ENCODE measurements at places on chromosomes 12 and 14.

DNA sequence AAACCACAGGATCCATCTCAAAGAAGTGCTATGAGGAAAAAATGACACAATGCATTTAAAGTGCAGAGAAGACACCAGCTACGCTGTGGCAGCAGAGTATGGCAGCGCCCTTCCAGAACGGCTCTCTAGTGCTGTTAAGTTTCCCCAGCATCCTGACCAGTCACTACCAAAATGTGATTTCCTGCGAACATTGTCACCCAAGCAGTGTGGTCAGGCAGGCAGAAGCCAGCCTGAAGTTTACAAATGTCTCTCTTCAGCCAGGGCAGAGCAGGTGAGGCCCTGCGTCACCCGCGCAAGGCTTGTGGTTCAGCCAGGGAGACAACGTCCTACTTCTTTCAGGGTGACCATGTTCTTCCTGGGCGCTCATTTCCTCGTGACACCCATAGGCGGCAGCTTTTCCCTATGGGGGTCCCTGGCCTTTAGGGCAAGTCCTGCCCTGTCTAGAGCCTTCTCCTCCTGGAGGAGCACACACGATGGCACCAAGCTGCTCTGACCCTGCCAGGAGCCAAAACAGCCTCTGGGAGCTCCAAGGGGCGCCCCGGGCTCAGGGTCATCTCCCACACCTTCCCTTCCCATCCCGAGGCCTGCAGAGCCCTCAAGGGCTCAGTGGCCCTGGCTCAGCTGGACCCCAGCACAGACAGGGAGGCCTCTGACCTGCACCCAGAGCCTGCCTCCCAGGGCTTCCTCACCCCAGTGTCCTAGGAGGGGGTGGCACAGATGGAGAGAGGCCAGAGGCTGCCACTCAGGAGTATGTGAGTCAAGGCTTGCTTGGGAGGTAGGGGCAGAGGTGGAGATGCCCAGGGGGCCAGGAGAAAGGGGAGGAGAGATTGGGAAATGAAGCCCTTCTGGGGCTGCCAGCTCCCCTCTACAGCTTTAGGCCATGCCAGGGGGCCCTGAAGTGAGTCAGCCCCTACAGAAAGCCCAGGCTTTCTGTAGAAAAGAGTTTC lies 41.9 kb downstream of the PSMA6 start:
- DNase-seq = no peak

- peak; percentile 65 for DNase-seq
Observed at GRCh38 chr14:50039734-50040400, 76.5 kb downstream of the VCPKMT start.

DNA sequence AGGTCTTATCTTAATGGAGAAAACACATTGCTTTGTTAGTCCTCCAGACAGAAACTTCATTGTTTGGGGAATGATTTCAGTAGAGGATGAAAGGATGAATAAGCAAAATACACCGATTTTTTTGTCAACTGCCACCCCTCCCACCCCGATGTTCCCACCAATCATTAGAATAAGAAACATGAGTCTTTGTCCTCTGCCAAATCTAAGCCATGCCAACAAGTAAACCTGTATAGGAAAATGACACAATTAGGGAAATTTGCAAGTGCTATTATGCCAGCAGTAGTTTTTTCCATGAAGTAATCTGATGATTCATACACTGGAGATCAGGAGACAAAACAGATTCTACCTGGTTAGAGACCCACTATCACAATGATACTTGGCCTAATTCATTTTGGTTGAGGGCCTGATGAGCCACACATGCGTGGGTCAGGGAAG lies 35.9 kb downstream of the FLRT2 start:
- peak; percentile 44 for DNase-seq

DNA sequence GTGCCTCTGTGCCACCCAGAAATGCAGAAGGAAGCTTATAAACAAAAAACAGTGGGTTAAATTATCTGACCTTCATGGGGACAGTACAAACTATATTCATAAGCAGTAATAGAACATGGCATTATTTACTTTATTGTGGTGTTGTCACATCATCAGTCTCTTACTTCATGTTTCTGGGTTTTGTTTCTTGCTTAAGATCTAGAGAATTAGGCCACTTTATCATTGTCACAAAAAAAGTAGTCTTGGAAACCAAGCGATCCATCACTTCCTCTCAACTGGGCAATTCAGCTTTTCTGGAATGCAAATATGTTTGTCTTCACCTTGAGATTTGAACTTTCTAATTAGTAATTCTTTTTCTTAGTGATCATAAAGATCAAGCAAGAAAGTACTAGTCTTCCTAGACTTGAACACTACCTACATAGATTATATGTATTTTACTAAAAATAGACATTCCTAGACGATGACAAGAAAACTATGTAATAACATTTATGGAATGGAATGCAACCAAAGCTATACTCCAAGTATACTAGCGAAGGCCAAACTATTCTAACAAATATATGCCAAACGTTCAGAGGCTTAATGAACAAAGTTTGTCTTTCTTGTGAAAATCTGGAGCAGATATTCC lies 363.4 kb downstream of the DAD1 start:
- DNase-seq = no peak

DNA sequence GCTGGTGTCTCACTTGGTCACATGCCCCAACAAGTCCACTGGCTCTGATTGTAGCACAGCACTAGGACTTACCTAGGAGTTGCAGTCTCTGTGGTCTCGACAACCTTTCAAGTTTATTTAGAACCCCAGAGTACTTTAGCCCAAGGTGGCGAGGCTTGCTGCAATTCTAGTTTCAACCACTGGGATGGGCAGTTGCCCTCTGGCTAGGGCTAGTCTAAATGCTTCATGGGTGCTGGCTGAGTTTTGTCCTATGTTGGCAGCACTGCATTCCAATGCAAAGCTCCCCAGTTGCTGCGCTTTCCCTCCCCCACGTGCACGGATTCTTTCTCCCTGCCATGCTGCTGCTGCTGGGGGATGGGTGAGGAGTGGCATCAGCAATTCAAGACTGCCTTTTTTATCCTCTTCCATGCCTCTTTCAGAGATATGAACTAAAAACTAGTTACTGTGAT lies 207.9 kb downstream of the SYNE2 start:
- peak; percentile 62 for DNase-seq

GRCh38 chr12:11584221-11584855 lies 65.1 kb upstream of the ETV6 start:
- no peak for DNase-seq

GRCh38 chr12:28872654-28873268 lies 276.3 kb upstream of the FAR2 start:
- DNase-seq = peak; percentile 67

GRCh38 chr12:58747533-58747932 lies 172.8 kb downstream of the LRIG3 start:
- DNase-seq = no peak

- no peak for DNase-seq
Observed at GRCh38 chr12:68037616-68038255, 48.5 kb downstream of the IFNG-AS1 start.

DNA sequence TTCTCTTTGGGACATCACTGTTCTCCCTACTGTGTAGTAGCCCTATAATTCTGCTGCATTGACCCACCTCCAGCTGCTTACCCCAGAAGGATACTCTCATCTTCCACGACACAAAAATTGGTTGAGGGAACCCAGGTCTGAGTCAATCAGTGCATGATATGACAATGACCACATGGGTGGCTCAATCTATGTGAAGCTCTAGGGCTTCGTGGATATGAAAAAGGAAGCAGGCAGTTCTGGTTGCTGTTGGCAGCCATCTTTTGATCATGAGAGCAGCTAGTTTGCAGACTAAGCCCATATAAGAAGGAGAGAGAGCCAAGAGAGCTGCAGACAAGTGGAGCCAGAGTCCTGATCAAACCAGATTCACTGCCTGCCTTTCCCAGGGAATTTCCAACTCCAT lies 57.9 kb downstream of the AVPR1A start:
- DNase-seq = no peak

GRCh38 chr14:65528069-65528468 lies 115.5 kb downstream of the FUT8 start:
- no peak for DNase-seq

- DNase-seq = no peak
Observed at GRCh38 chr14:50008974-50009373, 107.4 kb downstream of the VCPKMT start.

GRCh38 chr14:34722723-34723545 lies 8.5 kb upstream of the CFL2 start:
- DNase-seq = peak; percentile 70

GRCh38 chr12:96883571-96883970 lies 23.5 kb upstream of the NEDD1 start:
- DNase-seq = no peak

DNA sequence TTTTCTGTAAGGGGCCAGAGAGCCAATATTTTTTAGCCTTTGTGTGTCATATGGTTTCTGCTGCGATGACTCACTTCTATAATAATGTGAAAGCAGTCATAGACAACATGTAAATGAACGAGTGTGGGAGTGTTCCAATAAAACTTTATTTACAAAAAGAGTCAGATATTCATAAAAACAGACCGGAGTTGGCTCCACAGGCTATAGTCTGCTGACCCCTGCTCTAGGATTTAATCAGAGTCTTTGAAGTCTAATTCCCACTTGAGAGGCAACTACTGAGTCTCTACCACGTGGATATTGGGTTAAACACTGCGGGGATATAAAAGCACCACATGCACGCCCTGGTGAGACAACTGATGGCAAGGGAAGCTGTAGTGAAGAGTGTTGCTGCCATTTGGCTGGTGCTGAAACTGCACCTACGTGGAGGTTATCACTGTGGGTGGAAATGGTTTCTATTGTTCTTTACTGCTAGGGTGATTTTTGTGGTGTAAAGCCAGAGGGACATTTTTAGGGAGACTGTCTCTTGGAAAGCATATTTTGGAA lies 3.6 kb upstream of the NINJ2 start:
- DNase-seq = no peak

GRCh38 chr14:104436047-104436591 lies 143.4 kb upstream of the C14orf180 start:
- peak; percentile 27 for DNase-seq

DNA sequence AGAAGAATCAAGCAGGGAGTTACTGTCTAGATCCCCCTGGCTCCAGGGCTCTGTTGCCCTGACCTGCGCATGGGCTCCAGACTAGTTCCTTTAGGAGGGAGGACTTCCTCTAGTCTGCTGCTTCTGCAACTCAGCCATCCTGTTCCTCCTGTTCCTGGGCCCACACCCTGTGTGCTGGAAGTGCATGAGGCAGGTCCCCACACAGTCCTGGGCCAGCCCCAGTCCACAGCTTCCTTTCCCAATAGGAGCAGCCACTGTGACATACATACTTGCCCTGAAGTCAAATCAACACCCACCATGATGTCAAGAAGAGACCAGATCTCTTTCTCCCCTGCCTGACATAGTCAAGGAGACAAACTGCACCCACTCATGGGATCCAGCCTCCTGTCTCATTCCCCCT lies 1.3 kb downstream of the SDR9C7 start:
- no peak for DNase-seq

- DNase-seq = no peak
Observed at GRCh38 chr12:93214523-93215289, 163.0 kb upstream of the NUDT4 start.

GRCh38 chr14:104633276-104634137 lies 28.9 kb upstream of the TMEM179 start:
- DNase-seq = no peak

DNA sequence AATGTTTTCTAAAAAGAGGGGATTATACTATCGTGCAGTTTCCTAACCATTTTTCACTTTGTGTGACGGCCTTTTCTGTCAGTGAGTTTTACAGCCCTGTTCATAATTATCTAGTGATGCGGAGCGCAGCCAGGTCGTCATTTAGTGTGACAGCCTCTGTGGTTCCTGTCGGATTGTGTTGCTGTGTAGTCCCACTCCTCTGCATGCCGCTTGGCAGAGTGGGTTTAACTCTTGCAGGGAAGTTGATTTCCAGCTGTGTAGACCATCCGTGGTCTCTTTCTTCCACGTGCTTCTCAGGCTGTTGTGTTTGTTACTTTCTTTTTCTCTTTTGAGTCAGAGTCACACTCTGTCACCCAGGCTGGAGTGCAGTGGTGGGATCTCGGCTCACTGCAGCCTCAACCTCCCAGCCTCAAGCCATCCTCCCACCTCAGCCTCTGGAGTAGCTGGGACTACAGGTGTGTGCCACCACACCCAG lies 8.6 kb downstream of the RAN start:
- no peak for DNase-seq

DNA sequence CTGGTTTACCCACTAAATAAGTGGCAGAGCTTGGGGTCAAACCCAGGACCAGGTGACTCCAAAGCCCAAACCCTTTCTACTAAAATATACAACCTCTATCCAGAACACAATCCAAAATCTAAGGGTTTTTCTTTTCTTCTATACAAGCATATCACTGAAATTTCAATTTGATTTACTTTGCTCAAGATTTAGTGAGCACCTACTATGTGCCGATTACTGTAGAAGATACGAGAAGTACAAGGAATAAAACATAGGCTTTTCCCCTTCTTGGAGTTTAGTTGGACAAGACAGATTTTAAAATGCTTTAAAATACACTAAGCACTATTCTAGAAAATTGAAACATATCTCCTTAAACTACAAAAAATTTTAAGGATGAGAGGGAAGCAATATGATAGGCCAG lies 2.8 kb downstream of the L3HYPDH start:
- DNase-seq = no peak

GRCh38 chr12:3077572-3078081 lies 448 bp downstream of the TSPAN9 start:
- DNase-seq = peak; percentile 44

GRCh38 chr12:48800971-48801370 lies 12.1 kb upstream of the ADCY6 start:
- no peak for DNase-seq

GRCh38 chr14:102785595-102785963 lies 8.3 kb downstream of the TRAF3 start:
- no peak for DNase-seq

DNA sequence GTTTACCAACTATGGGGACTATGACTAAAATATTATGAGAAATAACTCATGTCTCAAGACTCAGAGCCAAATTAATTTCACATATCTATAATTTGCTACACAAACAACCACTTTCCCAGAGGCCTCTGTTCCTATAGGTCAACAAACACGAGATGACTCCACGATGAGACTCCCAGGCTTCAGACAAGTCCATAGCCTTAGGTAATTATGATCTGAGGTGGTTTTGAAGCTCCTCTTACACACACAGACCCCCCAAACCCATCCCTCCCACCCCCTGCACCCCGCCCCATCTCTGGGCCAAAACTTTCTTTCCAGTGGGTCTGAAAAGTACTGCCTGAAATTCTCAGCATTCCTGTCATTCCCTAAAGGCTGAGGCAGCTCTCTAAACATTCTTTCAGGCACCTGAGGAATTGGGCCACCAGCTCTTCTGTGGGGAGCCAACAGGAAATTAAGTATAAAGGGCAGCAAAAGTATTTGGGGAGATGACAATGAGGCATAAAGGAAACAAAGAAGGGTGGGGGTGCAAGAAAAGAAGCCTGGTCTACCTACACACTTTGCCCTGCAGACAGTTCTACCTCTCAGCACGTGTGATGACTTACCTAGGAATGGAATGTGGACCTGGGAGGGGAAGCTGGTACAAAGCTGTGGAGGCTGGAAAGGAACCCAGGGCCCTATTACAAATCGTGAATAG lies 143.6 kb downstream of the PAWR start:
- DNase-seq = peak; percentile 75
